ENCODE measurements at places on chromosomes 6 and 20. TPM values are rescaled to one million over a fixed set of nuclear protein-coding genes. Genes with fewer than 3 reads are reported as not detected.
A peak's percentile ranks its signal among the peaks of the same experiment; 100 is the strongest.

PRSS35 gene
- total RNA-seq, result not detected

MOXD1 gene
- total RNA-seq, result 10.5 TPM

BEND6 gene
- total RNA-seq, result 1.9 TPM

GRM1 gene
- total RNA-seq, result under 0.01 TPM

DNA sequence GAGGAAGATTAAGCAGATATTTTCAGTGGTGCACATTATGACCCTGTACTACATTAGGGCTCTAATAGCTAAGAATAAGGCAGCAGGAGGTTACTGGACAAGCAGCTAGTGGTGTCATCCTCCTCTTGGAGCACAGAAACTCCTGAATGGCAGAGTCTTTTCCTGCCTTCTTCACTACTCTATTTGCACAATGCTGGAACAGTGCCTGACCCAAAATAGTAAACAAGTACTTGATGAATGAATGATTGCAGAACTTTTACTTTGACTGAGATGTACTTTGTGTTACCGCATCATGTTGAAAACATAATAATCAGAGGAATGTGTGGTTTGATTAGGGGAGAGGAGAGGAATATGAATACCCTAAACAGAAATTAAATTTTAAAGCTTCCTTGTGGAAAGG lies 30.0 kb upstream of the UST start:
- no peak for DNase-seq
- no peaks in the 10 kb centered on the region for H3K36me3 ChIP-seq
- peaks cover 4% of the 10 kb centered on the region for H3K4me1 ChIP-seq
- no peak overlapping the region for H3K27ac ChIP-seq

DNA sequence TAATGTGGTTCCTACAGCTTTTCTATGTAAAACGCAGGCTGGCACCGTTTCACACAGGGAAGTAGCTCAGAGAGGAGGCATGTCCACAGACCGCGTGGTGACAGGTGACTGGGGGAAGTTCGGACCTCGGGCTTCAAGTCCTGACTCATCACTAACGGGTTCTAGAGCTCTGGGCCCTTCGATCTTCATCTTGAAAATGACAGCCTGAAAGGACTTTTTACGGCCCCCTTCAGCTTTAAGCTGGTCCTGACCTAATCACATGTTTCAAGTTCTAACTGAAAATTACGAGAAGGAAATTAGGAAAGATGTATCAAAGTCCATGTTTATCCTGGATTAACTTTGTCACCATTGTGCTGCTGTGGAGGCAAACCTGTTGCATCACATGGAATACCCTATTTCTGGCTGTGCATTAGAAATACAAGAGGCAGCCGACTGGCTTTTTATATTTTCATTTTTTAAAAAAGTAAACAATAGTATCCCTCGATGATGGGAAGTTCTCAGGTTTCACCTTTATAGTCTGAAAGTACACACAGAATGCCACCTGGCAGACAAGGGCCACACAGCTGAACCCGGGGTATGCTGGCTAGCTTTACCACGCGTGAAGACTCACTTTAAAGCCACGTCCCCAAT lies 2.0 kb downstream of the MAN1A1 start:
- peak; percentile 76 for DNase-seq
- peak overlapping the region; percentile 87 for H3K4me3 ChIP-seq
- no peaks in the 10 kb centered on the region for H3K27me3 ChIP-seq
- H3K36me3 ChIP-seq, result no peaks in the 10 kb centered on the region
- peak overlapping the region; percentile 98 for H3K27ac ChIP-seq

DNA sequence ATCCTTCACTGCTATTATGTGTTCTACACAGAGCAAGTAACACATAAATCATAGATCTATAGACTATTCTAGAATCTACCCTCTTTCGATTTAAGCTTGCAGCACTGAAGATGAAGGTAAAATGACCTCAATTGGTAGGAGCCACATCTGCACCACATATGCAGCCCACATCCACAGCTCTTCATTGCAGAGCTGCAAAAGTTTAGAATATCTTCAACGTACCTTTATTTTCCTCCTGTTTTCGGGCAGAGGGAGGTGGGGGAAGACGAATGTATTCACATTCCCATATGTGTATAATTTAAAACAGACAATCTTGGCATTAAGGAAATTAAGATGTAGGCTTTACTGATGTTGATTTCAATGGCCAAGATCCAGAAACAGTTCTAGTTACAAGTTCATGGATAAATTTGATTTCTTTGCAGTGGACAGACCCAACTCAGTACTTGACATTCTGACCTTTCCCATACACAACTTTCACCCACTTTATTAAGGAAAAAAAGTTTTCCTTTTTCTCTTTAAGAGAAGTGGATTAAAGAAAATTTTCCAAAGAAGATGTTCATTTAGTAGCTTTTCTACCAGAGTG lies 14.0 kb downstream of the EPB41L2 start:
- H3K4me3 ChIP-seq, result no peak overlapping the region
- no peak overlapping the region for H3K27ac ChIP-seq
- no peak for DNase-seq
- no peaks in the 10 kb centered on the region for H3K36me3 ChIP-seq
- no peaks in the 10 kb centered on the region for H3K27me3 ChIP-seq
